ENCODE measurements at places on chromosomes 3 and 15.

GRCh38 chr3:84439476-84439875 is 519.3 kb upstream of the CADM2 start:
- DNase-seq: no peak

- DNase-seq: no peak
Observed at GRCh38 chr3:107216711-107217110, 160.5 kb upstream of the CCDC54 start.

DNA sequence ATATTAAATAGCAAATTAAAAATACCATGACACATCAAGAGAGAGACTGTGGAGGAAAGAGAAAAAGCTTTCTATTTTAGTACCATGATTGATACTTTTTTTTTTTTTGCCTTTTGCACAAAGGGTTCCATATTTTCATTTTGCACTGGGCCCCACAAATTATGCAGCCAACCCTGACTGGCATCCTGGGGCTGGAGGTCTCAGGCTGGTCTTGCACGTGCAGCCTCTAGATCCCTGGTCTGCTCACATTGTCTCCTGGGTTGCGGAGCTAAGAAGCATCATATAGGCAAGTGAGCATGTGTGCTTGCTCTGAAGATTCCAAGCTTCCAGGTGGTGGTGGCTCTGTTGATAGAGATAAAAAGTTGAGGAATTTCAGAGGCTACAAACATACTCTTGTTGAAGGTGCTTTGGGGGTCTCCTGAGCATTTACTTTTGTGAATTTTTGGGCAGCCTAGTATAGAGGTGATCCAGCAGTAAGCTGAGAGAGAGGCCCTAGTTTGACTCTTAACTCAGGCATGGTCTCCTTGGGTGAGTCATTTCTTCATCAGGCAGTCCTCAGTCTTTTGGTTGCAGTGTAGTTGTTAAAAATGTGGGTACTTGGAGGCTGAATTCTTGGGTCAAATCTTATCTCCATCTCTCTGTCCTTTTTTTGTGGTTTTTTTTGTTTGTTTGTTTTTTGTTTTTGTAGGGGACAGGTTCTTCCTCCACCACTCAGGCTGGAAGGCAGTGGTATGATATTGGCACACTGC is 31.3 kb downstream of the SMAD3 start:
- DNase-seq: no peak

DNA sequence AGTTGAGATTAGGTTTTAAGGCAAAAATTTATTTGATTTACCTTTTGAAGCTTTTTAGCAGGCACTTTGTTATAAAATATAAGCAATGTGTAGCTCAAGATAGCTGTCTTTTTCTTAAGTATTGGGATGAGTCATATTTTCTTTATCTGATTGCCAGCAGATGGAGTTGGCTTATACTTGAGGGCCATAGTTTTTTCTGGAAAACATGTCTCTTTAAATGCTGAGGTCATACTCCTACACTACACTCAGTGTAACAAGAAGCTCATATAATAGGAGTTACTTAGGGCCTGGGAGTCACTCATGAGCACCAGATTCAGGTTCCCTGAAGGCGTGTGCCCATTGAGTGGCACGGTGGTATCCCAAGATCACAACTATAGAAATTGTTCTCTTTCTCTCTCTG is 579.8 kb downstream of the EDEM1 start:
- no peak for DNase-seq

DNA sequence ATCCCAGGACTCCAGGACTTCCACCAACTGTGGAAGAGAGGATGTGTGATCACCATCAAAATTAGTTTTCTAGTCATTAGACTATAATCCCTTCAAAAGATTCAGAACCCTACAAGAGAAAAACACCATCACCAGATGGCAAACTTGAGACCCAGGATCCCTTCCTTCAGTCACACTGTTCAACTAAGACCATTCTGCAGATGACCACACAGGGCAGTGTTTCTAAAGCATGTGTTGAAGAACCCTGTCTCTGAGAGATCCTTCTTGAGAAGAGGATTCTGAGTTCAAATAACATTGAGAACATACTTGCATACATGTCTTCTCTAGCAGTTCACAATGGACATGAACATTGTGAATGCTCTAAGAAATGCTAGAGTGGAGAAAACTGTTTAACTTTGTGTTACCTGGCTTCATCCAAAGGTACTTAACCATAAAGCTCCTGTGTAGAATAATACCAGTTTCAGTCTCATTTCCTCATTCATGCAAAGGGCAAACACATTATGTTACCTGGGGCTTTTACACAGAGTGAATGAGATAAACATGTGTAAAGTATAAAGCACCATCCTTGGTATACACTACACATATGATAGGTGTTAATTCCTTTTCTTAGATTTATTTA is 2.4 kb upstream of the ADGRG7 start:
- DNase-seq: no peak

DNA sequence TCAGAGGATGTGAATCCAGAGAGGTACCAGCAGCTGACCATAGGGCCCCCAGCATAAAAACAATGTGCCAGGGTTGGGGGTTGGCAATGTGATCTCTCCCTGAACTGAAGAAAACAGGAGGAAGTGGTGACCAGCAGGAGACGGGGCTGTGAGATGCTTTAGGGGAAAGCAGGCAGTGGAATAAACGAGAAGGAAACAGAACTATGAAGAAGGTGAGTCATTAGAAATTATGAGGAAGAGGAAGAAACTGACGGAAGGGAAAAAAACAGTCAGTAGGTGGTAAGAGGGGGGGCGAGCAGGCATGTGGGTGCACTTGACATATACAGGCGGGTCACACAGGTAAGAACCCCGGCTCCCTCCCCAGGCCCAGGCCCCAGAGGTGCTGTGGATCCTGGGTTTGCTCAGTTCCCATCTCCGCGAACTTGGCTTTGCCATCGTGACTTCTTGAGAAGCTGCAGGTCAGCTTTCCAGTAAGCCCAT is 42.2 kb upstream of the B3GNT5 start:
- DNase-seq: no peak

DNA sequence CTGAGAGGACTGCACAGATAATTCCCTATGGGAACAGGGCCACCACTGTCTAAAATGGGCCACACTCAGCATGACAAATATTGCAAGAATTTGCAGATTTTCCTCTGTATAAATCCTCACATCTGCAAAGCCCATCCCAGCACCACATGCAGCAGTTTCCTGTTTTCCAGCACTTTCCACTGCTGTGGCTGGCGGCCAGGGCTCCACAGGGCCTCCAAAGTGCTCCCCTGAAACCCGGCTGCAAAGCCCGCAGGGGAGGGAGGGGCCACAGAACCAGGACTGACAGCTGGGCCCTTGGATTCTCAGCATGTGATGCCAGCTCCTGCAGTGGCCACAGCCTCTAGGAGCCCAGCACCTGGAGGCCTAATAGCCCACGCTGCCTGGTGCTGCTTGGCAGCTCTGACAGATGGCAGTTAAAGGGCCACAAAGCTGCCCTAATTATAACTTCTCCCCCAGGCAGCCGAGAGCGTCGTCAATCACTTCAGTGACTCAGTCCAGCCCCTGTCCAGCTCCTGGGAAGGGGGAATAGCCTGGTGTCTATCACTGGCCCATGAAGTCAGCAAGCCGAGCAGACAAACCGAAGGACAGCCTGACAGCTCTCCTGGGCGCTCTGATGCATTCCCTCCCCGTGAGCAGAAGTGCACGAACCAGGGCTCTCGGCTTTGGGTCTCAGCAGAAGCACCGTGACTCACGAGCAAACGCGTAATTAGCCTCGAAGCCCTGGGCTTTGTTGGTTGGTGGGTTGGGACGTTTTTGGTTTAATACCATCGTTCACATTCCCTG is 4.7 kb downstream of the LRRC15 start:
- DNase-seq: no peak

- DNase-seq: no peak
Observed at GRCh38 chr15:71647487-71647808, 162.9 kb upstream of the NR2E3 start.

DNA sequence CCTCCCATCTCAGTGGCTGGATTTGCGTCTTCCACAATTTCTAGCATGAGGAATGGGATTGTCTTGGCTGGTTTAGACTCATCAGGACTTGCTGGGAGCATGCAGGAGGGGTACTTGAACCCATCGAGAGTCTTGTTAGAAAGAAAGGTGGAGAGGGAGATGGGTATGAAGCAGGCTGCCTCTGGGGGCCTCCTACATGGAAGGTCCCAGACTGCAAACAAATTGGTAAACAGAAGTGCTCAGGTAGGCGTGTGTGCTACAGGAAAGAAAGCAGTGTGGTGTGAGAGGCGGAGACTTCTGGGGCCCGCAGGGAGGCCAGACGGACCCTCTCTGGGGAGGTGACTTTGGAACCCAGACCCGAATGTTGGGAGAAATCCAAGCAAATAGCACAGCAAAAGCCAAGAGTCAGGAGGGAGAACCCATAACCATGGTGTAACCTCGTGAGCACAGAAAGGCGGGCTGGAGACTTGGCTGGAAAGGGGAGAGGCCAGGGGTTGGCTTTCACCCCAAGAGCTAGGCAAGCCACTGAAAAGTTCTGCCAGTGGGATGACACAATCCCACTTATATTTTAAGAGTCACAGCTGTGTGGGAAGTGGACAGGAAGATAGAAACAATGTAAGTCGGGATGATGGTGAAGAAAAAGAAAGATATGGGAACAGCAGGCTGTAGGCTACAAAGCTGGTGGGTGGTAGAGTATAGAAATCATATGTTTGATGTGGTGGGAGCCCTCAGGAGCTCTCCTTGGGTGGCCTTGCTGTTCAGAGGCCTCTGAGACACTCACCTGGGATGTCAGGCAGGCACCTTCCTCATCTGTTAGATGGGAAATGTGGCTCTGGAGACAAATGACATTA is 130.1 kb upstream of the PRR20G start:
- DNase-seq: no peak

DNA sequence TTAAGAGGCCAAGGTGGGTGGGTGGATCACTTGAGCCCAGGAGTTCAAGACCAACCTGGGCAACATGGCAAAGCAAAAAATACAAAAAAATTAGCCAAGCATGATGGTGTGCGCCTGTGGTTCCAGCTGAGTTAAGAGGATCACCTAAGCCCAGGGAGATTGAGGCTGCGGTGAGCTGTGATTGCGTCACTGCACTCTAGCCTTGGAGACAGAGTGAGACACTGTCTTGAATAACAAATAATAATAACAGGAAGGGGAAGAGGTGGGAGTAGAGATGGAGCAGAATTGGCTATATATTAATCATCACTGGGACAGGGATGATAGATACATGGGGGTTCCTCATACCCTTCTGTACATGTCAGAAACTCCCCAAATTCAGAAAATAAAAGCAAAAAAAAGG is 23.8 kb upstream of the NMB start:
- no peak for DNase-seq
